ENCODE measurements at places on chromosomes 2 and 18. TPM values are rescaled to one million over a fixed set of nuclear protein-coding genes. Genes with fewer than 3 reads are reported as not detected.

ASIC4 gene
- total RNA-seq = 8.3 TPM

DNA sequence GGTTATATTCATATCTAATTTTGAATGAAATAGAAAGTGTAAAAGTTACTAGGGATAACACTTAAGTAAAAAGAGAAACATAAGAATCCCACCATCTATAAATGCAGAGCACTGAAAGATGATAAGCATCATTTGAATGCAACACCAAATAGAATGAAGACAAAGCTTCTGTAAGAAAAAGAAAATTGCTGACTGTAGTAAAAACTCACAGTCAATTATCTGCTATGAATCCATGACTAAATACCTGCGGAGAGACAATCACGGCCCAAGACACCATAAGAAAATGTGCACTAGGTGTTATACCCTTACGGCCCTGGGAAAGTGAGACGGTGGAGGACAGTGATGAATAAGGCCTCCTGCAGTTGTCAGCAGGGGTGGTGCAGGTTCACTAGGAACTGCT is 45.4 kb upstream of the OSR1 start:
- DNase-seq = no peak

- DNase-seq = peak; percentile 85
Observed at GRCh38 chr2:207113414-207113813, 52.3 kb downstream of the KLF7 start.

GRCh38 chr2:230184727-230185578 is 34.8 kb downstream of the SP110 start:
- no peak for DNase-seq

DNA sequence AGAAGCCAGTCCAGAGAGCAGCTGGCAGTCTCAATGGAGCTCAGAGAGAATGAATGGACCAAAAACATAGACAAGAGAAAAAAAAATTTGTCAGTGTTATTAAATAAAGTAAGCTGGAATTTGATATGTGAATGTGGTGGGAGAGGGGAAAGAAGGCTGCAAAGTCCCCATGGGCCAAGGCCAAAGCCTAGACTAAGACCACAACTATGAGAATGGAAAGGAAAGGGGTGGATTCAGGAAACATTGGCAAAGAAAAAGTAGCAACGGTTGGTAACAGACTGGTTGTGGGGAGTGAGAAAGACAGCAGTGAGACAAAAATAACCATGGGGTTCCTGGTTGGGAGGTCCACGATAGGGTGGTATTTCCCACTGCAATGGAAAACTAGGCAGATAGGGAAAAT is 47.0 kb downstream of the ZEB2 start:
- DNase-seq = no peak

DNA sequence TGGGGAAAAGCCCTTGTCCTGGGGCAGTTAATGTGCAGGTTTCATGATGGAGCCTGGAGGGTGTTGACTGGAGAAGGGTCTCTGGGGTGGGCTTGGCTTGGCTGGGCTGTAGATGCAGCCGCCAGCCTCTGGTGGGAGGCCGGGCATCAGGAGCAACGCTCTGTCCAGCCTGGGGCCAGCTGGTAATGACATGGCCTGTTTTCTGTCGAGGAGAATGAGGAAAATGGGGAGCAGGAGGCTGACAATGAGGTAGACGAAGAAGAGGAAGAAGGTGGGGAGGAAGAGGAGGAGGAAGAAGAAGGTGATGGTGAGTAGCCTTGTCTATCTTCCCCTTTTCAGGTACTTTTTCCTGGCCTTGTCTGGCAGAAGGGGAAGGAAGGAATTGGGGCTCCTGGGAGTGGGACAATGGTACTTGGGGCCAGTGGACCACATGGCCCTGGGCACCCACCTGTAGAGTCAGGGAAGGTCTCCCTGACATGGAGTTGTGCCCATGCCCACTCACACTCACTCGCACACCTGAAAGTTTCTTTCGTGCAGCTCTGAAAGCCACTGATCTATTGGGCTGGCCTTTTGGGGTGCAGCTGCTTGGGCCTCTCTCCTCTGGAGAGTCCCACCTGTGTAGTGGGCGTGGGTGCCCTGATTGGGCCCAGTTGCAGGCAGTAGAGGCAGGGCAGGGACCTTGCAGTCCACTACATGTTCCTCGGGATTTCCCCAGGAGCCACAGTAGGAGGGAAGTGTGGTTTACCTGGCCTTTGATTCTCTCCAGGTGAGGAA is 3.5 kb downstream of the PTMA start:
- DNase-seq = no peak

DNA sequence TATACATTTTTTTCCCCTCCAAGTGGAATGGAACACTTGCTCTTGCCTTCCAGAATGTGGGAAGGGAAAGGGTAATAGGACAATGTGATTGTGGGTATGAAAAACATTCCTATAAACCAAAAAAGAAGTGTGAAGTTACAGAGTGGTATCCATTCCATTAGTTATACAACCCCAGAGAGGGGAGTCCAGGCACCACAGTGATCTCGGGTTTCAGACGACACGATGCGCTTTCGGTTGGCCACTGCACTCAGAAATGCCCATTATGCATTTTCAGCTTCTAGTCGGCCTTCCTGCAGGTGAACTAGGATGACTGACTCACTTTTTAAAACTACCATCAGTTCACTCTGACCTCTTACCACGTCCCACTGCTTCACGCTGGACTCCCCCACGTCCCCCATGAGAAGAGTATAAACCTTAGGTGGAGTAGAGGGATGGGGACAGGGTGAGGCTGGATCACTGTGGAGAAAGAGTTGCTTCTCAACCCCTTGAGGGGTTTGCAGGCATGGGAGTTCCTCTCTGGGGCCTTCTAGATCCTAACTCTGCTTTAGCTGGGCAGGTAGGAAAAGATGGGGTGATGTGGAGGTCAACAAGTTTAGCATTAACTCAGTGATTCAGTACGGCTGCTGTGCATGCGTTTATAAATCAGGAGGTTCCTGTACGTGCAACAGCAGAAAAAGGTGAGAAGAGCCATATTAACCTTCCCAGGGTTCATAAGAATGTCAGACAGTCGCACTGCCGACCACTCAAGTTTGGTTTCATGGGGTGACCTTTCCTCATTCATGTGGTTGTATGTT is 50.5 kb downstream of the ZNF532 start:
- DNase-seq = no peak

GRCh38 chr2:217938036-217938435 is 64.8 kb downstream of the TNS1 start:
- DNase-seq = no peak

DNA sequence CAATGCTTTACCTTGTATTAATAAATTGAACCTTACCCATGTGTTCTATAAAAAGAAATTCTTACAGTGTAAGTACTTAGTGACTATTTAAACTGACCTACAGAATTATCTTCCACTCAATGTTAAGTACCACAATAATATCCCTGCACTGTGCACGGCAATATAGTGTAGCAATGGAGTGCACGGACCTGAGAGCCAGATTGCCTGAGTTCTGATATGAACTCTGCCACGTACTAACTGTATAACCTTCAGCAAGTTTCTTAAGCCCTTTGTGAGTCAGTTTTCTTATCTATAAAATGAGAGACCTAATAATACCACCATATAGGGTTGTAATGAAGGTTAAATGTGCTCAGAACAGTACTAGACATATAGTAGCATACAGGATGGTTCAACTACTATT is 66.2 kb downstream of the GPR39 start:
- DNase-seq = no peak

DNA sequence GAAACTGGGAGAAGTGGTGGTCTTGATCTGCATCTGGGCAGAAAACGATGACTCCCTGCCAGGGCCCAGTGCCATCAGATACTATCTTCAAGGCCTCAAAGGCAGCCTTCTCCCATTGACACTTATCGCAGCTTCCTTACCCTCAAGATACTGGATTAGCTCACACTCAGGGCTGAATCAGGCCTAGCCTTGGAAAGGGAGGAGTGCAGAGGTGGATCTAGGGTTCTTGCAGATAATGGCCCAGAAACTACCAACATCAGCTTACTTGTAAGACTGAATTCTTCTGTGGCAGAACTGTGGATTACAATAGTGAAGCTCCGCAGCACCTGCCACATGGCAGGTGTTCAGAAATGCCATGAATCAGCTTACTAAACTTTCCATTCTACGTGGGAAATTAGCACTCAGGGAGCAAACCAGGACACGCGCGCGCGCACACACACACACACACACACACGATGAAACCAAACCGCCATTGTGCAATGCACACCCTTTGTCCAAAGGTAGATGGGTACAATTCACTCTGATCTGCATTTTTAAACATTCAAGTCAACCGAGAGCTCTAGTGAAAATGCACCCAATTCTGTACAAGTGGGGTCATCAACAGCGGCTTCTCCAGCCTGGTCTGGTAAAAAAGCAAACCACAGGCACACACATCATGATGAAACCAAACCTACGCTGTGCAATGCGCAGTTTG is 26.3 kb upstream of the TMEM182 start:
- no peak for DNase-seq

DNA sequence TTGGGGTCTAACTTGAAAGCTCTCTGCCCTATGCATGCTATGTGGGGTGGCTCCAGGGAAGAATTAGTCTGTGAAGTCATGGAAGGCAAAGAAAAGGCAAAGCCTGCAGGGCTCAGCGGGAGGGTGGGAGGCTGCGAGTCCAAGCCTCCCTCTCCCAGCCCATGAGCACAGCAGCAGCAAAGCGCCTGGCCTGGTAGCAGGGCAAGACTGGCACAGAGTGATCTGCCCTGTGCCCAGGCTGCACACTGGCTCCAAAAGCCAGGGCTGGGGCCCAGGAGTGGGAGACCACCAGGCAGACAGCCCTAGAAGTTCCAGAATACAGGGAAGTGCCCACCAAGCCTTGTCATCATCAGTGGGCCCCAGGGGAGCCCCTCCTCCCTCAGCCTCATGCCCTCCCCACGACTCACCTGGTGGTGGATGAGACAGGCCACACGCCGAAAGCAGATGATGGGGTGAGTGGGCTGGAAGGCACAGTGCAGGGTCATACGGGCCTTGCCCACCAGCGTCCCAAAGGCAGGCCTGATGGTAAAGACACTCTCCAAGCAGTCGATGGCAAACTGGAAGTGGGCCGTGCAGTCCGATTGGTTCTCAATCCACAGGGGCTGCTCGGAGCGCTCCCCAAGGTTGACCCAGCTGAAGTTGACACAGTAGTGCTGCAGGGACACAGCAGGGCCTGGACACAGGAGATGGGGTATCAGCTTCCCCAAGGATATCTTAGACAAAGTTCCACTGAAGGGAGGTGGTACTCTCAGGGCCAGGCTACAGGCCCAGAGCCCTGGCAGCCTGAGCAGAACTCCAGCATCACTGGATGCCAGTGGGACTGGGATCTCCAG is 12.1 kb downstream of the CFAP65 start:
- DNase-seq = no peak

CKAP2L gene
- total RNA-seq = 2.2 TPM

- DNase-seq = no peak
Observed at GRCh38 chr18:77002496-77002895, 130.1 kb downstream of the MBP start.

DNA sequence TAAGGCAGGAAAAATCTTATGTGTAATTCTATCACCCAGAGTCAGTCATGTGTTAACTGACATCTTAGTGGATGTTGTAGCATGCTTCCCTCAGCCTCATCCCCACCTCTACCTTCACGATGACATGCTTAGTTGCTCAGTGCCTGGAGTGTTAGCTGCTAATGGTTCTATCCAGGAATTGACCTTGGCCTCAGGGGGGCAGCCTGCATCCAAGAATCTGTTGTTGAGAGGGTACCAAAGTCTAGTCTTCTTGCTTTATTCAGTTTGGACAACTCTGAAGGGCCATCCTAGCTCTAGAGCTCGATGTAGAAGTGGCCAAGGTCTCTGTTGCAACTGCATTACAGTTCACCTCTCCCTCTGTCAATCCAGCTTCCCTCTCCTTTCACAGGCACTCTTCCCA is 61.2 kb downstream of the ACYP2 start:
- DNase-seq = no peak

- no peak for DNase-seq
Observed at GRCh38 chr2:22998359-22998758, 386.6 kb upstream of the KLHL29 start.

DNA sequence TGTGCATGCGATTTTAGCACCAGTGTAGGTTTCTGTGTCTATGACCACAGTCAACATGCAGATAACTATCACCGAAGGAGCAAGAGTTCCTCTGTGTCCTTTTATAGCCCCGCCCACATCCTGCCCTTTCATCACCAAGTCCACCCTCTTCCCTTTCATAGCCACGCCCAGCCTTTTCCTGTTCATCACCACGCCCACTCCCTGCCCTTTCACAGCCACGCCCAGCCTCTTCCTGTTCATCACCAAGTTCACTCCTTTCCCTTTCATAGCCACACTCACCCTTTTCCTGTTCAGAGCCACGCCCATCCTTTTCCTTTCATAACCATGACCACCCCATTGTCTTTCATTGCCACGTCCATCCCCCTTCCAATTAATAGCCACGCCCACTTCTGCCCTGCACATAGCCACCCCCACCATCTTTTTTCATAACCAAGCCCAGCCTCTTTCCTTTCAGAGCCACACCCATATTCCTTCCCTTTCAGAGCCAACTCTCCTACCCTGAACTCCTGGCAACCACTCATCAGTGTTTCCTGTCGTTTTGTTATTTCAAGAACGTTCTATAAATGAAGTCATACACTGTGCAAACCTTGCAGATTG is 273.9 kb downstream of the MYT1L start:
- no peak for DNase-seq

GRCh38 chr18:7688580-7688979 is 121.5 kb downstream of the PTPRM start:
- DNase-seq = no peak

DNA sequence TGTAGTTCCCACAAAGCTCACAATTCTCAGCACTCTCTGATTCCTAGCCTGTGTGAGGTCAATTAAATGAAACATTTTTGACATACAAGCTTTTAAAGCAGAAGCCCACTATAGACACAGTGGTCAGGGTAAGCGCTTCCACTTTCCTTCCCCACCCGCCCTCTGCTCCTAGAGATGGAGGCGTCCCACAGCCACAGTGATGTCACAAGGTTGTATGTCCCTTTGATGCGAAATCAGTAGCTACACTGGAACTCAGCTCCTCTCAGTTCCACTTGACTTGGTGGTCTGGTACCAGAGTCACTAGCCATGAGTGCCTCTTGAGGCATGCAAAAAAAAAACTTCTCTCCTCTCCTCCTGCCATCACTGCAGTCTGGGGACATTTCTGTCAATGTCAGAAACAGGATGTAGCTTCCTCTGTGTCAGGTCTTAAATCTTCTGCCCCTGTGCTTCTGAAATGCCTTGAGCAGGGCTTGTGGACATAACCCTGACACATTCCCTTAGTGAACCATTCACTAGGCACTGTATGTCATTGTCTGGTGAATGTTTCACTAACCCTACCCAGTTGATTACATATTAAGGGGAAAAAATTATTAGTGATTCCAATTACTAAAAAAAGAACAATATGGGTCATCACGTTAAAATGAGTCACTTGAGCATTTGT is 7.8 kb downstream of the SULT1C4 start:
- no peak for DNase-seq

- DNase-seq = no peak
Observed at GRCh38 chr2:177320596-177320995, 56.1 kb upstream of the NFE2L2 start.

TUBB8B gene
- total RNA-seq = not detected

DNA sequence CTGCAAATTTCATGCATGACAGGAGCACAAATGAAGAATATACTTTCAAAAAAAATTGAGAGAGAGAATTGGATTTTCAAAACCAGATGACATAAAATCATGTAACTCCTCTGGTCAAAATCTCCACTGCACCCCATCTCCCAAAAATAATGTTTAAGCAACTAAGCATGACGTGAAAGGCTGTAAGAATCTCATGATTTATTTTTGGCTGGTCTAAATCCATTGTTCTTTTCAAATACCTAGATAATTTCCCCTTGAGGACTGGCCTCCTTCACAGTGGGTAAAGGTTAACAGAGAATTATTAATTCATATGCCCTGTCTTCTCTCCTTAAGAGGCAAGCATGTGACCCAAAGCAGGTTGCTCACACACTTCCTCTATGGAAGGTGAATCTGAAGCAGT is 101.5 kb upstream of the CCDC195 start:
- DNase-seq = no peak

- DNase-seq = no peak
Observed at GRCh38 chr2:84687498-84688149, 171.3 kb downstream of the DNAH6 start.

Data from occipital lobe (tissue), 3 donors.